ENCODE measurements at places on chromosomes 11 and 22. TPM values are rescaled to one million over a fixed set of nuclear protein-coding genes. Genes with fewer than 3 reads are reported as not detected.

Gene KCNQ1
- total RNA-seq = not detected

Gene CPSF7
- total RNA-seq = 65.0 TPM

Gene ARHGAP20
- total RNA-seq = 0.62 TPM

- no peaks in the 10 kb centered on the region for H3K27me3 ChIP-seq
- H3K27ac ChIP-seq = no peak overlapping the region
- no peaks in the 10 kb centered on the region for H3K4me1 ChIP-seq
- DNase-seq = no peak
- H3K36me3 ChIP-seq = peaks cover 10% of the 10 kb centered on the region
- no peak overlapping the region for H3K4me3 ChIP-seq
Observed at GRCh38 chr11:27653990-27654758, 46.1 kb downstream of the BDNF start.

DNA sequence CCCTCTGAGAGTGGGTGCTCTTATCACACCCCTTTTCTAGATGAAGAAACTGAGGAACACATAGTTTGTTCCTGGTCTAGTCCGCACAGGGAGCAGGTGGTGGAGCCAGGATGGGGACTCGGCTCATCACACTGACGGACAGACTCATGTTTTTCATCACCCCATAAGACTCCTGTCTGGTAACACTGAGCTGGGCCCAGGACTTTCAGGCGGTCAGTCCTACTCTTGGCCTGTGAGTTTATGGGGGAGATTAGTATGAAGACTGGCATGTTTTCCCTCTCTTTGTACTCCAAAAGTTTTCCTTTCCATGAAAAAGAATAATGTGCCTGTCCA is 160.8 kb downstream of the LDLRAD3 start:
- peaks cover 9% of the 10 kb centered on the region for H3K36me3 ChIP-seq
- H3K4me3 ChIP-seq = no peak overlapping the region
- H3K27ac ChIP-seq = no peak overlapping the region

Data from chondrocyte (in vitro differentiated cells).